ENCODE measurements at places on chromosomes 11 and 22. TPM values are rescaled to one million over a fixed set of nuclear protein-coding genes. Genes with fewer than 3 reads are reported as not detected.

The ST14 gene
- not detected for total RNA-seq

The LTO1 gene
- total RNA-seq, result 16.7 TPM

DNA sequence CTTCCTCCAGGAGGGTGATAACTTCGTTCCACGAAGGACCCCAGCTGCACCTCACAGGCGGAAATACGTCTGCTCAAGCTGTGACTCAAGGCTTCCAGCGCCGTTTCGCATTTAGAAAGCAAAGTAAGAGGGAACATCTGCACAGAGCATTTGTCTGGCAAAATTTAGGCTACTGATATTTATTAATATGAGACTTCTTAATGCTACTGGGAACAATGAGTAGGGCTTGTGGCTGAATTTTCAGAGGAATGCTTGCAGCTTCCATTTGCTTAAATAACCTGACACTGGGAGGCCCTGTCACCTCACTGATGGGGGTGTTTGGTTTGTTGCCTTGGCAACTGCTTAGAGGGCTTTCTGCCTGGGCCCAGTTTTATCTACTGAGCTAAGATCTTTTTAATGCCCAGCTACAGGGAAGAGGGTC lies 14.7 kb upstream of the ST14 start:
- peak; percentile 20 for DNase-seq

DNA sequence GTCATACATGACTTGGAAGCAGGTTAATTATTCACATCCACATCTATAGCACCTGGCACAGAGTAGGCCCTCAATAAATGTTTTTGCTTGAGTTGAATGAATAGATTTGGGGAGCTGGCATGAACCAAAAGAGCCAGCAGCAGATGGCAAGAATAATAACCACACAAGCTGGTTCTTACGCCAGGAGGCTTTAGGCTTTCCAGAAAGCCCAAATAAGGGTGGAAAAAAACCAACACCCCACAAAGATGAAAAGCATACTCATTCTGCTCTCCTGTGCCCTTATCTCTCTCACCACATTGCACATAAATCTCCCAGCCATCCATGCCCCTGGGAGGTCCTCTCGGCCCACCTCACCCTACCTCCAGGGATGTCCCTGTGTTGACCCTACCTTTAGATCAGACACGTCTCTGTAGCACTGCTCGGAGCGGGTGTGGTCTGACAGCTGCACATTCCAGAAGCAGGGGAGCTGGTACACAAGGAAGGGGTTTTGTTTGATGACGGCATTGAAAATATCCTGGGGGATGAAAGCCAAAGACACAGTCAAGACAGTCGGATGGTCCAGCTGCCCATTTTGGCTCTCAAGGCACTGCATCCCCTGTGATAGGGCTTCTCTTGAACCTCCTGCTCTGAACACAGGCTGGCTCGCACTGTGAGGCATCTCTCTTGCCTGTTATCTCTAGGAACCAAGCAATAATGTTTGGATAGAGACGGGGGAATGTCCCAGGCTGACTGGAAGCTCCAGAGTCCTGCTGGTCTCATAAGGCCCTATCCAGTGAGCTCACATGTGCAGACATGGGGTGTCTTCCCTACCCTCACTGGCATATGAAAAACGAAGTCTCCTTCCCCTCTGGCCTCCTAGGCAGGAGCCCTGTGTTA lies 323.6 kb upstream of the SYN3 start:
- DNase-seq, result no peak

DNA sequence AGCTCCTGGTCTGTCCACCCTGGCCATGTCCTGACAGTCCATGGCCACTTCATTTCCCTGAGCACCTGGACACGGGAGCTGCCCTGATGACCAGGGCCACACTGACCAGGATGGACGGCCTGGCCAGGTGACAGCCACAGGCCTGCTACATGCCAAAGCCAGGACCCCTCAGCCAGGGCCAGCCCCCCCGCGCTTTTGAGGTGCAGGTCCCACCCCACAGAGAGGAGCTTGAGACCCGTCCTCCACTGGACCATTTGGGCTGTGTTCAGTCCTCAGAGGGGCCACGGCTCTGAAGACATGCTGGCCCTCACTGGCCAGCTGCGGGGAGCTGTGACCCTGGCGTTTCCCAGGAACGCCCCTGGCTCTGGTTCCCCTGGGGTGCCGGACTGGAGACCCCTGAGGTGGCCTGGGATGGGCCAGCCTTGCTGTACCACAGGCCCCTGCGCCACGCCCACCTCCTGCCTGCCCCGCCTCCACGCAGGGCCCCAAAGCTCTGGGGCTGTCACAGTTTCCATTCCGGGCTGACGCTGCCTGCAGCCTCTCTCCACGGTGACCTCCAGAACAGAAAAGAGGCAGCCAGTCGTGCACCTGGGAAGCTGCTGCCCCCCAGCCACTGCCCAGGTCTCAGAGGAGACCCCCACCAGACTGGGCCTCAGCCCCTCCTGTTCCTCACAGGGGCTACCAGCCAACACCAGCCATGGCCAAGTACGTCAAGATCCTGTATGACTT lies 18.2 kb downstream of the EPS8L2 start:
- DNase-seq, result no peak

DNA sequence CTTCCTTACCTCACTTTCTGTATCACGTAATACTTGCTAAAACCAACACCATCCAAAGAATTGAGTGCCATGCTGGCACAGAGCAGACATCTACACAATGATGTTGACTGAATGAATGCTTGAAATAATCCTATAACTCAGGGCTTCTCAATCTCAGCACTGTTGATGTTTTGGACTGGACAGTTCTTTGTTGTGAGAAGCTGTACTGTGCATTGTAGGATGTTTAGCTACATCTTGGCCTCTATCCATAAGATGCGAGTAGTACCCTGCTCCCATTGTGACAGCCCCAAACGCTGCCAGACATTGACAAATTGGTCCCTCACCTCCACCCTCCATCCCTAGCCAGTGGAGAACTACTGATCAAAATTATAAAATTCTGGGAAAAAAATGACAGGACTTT lies 153.4 kb downstream of the NAV2 start:
- DNase-seq, result no peak

The OR51I1 gene
- total RNA-seq, result not detected

DNA sequence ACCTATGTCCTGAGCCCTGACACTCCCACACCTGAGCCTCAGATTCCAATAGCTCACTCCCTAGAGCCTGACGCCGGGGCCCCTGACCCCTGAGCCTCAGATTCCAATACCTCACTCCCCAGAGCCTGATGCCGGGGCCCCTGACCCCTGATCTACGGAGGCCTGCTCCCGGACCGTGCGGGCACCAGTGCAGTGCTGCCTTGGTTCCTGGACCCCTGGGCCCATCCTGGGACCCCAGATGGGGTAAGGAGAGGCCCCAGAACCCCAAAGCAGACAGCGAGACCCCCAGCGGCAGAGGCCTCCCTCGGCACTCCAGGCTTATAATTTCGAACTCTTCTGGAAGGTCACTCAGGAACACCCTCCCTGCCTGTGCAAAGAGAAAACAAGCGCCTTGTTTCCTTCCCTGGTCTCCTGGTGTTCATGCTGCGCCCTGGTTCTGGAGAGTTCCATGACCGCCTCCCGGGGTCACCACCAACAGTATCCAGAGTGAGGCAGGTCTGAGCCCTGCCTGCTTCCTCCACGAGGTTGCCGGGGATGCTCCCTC lies 7.5 kb downstream of the SUSD2 start:
- no peak for DNase-seq

GRCh38 chr11:134261626-134262488 lies 8.5 kb downstream of the ACAD8 start:
- no peak for DNase-seq

GRCh38 chr22:19674129-19674928 lies 40.0 kb upstream of the SEPTIN5 start:
- DNase-seq, result no peak

DNA sequence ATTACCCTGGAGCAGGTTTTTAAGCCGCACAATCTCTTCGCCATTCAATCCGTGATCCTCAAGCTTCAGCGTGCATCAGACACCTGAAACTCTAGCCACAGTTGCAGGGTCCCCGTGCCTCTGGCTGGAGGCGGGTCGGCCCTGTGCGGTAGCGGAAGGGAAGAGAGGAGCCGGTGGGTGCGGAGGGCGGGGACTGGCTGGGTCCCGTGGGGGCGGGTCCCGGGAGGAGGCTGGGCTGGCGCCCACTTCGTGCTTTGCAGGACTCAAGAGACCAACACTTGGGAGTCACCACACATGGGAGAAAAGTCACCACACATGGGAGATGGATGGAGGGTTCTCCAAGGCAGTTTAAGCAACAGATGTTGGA lies 772 bp downstream of the C22orf15 start:
- no peak for DNase-seq

All from IMR-90 (cell line).